Fibroblast of upper back skin (primary cell): ENCODE measurements at places on chromosomes 1 and 21.

DNA sequence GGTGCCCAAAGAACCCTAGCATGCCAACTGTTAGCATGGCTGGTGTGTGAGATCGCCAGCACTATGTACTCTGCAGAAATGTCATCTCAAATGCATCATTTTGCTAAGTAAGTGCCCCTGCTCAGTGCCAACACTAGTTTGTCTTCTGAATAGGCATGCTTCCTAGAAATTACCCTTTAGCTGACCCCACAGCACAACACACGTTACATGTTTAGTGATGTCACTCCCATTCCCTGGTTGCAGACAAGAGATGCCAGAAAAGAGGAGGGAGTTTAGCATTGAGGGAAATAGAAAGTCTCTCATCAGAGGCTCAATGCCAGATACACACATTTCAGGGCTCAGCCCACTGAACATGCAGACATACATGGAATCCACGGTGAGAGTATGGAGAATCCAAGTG is 9.3 kb upstream of the ST6GALNAC3 start:
- DNase-seq: no peak

- DNase-seq: no peak
These were observed 566 bp upstream of the ALG6 start for GRCh38 chr1:63366908-63367214.

- DNase-seq: no peak
These were observed 17.1 kb upstream of the SCMH1 start for GRCh38 chr1:41259221-41259620.

DNA sequence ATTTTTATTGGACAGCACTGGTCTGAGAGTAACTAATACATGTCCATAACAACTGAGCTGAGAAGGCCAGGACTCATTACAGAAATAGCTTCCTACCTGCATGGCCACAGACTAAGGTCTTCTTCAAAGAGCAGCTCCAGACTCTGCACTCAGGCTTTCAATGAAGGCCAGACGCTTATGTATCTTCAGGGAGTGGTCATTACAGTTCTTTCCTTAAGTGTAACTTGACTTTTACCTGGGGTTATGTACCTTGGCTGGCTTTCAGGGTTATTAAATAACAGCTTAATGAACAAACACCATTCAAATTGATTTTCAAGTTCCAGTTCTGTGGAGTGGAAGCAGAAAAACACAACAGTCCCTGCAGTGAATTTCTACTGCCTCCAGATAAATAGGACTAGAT is 23.8 kb upstream of the SLC22A15 start:
- no peak for DNase-seq

DNA sequence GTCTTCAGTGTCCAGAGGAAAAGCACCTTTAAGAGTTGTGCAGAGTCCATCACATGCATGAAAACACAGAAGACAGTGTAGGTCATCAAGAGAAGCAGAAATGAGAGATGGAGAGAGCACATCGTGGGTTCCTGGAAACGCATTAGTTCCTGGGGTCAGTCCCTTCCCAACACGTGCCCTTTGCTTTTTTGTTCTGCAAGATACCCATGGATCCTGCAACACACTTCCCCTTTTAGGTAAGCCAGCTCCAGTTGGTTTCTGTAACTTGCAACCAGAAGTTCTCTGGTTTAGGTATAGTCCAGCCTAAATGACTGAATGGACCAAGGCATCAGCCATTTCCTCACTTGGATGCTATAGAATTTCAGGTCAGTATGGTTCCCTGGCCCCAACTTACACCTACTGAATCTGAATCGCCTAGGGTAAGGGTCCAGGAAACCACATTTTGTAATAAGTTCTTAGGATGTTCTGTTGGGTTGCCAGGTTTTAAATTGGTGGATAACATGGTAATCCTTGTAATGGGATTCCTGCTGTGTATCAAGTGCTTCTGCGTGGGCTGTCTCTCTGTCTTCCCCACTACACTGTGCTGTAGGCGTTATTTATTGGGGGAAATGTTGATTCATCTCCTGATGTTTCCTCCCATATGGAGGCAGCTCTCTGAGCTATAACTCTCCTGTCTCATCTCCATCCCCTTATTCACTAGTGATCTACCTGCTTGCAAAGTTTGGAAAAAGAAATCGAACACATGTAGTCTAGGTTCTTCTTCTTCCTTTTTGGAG is 230.6 kb downstream of the TNR start:
- no peak for DNase-seq

DNA sequence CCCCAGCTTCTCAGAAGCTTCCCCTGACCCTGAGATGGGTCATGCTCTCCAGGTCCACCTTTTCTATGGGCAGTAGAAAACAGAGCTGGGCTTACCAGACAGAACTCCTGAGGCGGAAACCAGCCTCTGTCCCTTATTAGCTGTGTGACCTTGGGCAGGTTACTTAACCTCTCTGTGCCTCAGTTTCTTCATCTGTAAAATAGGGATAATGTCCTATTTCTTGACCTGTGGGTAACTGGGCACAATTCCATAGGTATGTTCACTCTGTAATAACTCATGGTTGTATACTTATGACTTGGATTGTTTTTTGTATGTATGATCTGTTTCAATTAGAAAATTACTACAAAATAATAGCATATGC is 57.1 kb upstream of the EDN2 start:
- DNase-seq: no peak

DNA sequence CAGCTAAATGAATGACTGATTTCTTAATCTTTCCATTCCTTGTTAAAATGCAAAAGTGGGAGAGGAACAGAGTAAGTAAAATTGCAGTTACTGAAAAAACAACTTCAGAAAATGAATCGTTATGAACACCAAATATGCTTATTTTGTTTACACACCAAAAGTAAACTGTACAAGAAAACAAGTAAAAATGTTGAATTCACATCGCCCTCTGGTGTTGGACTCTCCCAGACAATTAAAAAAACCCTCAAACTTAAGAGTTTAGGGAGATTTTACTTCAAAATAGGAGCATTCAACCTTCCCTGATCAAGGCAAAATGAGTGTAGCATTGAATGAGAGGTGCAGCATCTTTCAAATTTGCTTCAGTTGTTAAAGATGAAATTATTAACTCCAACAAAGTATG is 19.4 kb upstream of the ESRRG start:
- no peak for DNase-seq

DNA sequence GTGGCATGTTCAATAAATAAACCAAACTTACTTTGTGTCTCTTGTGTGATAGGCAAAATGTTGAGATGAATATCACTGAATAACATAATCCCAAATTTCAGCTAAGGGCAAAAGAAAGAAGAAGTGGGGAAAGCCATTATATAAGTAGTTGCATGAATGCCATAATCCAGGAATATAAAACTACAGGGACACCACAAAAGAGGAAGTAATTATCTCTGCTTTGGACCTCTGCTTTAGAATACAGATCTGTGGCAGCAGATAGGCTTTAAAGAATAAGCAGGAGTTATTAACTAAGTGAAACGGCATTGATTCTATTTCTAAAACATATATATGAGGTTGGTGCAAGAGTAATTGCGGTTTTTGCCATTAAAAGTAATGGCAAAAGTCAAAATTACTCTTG is 288.5 kb upstream of the SNX7 start:
- DNase-seq: no peak

GRCh38 chr1:11634365-11635192 is 19.6 kb downstream of the FBXO2 start:
- no peak for DNase-seq

- no peak for DNase-seq
These were observed 35.0 kb downstream of the PARP1 start for GRCh38 chr1:226372885-226373284.

DNA sequence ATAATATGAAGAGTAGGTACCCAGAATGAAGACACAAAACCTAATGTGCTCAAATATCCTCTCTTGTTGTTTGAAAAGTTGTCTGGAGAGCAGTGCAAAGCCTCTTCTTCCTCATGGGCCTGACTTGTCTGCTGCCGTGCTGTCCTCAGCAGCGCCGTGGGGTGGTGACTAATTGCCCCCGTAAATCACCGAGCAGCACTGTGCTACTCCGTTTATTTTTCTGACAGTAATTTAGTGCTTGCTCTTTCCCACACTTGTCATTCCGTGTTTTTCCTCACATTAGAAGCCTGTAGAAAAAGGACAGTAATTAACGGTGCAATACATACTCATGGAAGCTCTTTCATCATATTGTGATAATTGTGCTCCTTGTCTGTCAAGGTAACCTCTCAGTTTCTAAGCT is 114.8 kb upstream of the BARHL2 start:
- no peak for DNase-seq

- DNase-seq: no peak
These were observed 13.6 kb downstream of the LHX4 start for GRCh38 chr1:180243517-180244221.

- DNase-seq: no peak
These were observed 73.8 kb upstream of the B3GALT2 start for GRCh38 chr1:193260056-193260745.

- peak; percentile 16 for DNase-seq
These were observed 35.0 kb downstream of the MTOR start for GRCh38 chr1:11227106-11228077.

GRCh38 chr1:199002661-199003060 is 363.8 kb downstream of the PTPRC start:
- peak; percentile 32 for DNase-seq

GRCh38 chr1:69171248-69171647 is 396.5 kb upstream of the LRRC7 start:
- DNase-seq: no peak

- DNase-seq: no peak
These were observed 39.3 kb upstream of the DUSP10 start for GRCh38 chr1:221781102-221781755.

DNA sequence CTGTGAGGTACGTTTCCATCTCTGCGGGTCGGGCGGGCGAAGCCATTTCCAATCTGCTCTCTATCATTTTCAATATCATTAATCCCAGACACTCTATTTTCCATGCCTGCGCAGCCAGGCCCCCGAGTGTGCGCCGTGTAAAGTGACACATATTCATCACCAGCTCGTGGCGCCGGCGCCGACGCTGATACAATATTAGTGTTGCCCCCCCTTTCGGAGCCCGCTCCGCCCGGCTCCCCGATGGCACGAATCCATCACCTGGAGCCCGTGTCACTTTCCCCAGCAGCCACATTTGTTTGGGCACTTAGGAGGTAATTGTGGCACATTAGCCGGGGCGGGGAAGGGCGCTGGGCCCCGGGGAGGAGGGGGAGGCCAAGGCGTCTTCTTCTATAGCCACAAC is 33.7 kb upstream of the DMBX1 start:
- DNase-seq: no peak

GRCh38 chr1:150282558-150282958 is 204 bp downstream of the CIART start:
- no peak for DNase-seq

GRCh38 chr1:201250326-201251011 is 32.8 kb upstream of the PKP1 start:
- no peak for DNase-seq

DNA sequence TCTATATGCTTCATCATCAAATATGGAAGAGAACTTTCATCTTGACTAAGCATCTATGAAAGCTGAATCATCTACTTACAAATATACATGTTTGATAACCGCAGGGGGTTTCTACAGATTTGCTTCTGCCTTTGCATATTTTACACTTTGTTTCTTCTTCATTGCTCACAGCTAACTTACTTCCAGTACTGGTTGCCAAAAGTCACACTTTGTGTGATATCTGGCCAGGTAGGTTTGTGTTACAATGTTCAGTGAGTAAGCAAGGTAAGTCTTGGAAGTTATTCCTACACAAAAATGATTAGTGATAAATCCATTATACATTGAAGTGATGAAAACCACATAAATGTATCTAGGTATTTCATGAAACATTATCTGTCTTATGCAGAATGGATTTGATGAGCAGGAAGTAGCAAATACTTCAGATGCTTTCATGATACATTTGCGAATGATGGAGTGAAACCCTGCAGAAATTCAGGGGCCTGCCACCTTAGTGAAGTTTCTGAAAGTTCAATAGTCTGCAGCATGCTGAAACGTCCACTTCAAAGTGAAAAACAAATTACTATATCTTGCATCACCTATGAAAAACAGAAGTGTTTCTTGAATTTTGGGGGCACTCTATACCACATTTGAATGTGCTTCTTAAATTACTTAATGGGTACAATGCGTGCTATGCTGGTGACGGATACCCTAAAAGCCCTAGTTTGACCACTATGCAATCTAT is 187.3 kb downstream of the ATP6V1G3 start:
- DNase-seq: peak; percentile 28
